ENCODE measurements at places on chromosomes 16 and 17. TPM values are rescaled to one million over a fixed set of nuclear protein-coding genes. Genes with fewer than 3 reads are reported as not detected.

DNA sequence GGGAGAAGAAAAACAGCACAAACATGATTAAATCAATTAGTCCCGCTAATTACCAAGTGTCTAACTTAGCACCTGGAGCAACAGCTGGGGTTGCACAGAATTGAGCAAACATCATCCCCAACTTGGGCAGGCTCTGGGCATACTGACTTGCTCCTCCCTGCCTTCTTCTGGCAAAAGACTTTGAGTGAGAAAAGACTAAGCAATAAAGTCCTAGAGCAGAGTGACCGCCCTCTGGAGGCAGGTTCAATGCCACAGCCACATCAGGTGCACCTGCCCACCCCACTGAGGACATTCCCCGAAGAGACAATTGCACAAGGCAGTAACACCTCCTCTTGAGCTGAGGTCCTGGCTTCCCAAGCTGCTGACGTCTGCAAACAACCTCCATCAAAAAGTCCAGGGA lies 358.3 kb downstream of the SOX9 start:
- no peak for DNase-seq

GRCh38 chr17:44084921-44085320 lies 14.4 kb downstream of the G6PC3 start:
- no peak for DNase-seq

DNA sequence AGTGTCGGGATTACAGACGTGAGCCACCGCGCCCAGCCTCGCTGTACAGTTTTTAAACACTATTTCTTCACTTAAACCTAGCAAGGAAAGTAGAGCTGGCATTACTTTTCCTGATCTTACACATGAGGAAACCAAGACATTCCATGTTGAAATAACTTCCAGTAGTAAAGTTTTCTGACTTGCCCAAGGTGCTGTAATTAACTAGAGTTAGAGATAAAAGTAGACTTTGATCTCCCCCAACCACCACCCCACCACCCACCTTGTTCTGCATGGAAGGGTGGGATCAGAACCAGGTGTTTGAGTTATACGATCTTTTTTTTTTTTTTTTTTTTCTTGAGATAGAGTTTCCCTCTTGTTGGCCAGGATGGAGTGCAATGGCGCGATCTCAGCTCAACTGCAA lies 47.1 kb downstream of the CENPV start:
- no peak for DNase-seq

Gene ITGB3
- 1.4 TPM for total RNA-seq

Gene CPNE7
- not detected for total RNA-seq

Gene C1QTNF8
- not detected for total RNA-seq
